KBM-7 (cell line): ENCODE measurements at places on chromosomes 12 and 14.
A peak's percentile ranks its signal among the peaks of the same experiment; 100 is the strongest.

DNA sequence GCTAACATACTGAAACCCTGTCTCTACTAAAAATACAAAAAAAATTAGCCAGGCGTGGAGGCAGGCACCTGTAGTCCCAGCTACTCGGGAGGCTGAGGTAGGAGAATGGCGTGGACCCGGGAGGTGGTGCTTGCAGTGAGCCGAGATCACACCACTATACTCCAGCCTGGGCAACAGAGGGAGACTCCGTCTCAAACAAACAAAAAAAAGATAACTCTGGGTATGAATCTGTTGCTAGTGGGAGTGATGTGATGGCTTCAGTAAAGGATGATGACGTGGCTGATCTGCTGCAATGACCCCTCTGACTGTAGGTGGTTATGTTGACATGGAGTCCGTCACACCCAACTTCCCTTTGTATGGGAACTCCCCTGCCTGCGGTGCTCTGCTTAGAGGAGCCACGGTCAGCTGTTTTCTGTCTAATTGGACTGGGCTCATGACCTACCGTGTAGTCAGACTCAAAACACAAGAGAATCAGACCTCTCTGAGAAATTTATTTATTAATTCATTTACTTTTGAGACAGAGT is 59.1 kb upstream of the MED13L start:
- DNase-seq: peak; percentile 48

DNA sequence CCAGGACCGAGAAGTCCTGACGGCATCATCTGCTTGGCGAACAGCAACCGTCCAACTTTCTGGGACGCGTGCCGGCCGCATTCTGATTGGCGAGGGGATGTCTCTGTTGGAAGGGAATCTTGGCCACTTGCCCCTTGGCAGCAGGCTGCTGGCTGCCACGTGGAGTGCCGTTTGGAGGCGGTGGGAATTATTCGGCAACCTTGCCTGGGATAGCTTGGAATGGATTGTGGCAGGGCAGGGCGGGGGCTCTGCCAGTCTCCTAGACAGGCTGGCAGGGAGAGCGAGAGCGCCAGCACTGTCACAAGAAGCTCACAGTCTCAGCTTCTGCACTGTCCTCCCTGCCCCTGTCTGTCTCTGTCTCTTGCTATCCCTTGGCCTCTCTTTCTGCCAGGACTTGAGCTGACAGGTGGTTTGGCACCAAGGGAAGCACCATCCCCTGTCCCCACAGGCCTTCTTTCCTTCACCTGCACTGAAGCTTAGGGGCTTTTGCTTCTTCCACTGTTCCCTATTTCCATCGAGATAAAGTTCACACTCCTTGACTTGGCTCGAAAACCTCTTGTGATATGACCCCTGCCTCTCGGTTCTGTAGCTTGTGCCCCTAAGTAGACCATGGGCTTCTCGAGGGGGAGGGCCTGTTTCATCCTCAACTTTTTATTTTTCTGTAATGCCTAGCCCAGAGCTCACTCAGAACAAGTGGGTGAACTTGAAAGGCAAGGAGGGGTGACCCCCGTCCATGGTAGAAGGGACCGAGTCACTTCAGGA is 201.9 kb downstream of the PHETA1 start:
- DNase-seq: no peak

DNA sequence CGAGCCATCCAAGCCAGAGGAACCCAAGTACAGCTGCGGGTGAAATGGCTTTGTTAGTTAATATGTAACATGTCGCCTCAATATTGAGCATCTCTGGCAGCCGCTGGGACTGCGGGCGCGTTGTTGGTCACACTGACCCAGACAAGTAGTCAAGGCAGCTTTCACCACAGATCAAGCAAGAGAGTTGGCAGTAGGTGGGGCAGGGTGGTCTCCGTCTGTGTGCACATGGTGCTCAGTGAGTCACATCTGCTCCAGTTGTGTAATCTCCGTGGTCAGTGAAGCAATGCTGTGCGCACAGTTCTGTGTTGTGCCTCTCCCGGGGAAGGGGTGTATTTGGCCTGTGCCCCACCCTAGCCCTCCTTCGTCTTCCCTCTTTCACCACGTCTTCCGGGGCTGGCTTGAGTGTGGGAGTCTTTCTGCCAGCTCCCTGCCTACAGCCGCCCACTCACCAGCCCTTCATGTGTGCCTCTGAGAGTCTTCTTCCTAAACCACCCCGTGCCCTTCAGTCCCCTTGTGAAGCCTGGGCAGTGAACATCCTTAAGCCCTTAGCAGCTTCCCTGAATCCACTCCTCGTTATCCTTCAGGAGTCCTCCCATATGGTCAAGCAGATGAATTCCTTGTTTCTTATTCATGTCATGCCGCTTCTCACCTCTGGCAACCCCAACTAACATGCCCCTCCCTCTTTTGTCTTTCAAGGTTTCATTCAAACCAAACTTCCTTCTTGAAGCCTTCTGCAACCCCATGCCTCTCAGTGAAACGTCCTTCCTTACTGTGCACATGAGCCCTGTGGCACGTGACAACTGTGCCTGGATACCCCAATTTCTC is 242.1 kb downstream of the CACNA1C start:
- peak; percentile 91 for DNase-seq

GRCh38 chr14:36738269-36738668 is 76.6 kb downstream of the PAX9 start:
- no peak for DNase-seq

DNA sequence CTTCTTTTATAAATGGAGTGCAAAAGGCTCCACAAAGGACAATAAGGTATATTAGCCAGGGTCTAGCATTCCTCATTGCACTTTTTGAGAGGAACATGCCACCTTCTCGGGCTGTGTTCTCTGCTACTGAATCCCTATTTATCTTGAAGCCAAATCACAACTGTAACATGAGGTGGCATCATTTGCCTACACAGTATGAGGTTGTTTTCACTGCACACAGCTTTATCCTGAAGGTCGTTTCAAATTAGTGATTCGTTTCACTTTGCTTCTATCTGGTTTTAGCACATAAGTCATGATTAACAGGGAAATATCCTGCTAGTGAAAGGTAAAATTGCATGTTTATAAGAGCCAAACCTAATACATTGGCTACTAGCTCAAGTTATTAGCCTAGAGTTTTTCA is 153.8 kb downstream of the SLC35F4 start:
- no peak for DNase-seq

DNA sequence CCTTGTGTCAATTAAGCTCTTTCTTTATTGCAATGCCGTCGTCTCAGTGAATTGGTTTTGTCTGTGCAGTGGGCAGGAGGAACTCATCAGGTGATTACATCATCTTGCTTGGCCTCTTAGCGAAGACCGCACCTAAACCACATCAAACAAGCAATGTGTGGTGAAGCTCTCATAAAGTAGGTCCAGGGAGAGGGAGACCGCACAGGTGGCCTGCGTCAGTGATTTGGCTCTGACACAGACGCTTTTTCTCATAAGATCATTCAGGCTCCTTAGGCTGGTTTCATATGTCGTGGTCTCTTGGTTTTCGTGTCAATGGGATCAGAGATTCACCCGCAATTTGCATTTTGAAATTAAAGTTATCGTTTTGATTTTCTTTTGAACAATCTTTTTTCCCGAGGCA is 6.7 kb upstream of the TESC start:
- DNase-seq: no peak

- DNase-seq: no peak
Measured at GRCh38 chr12:120394483-120395367, 25.8 kb upstream of the MSI1 start.
